ENCODE measurements at places on chromosomes 16 and 17. TPM values are rescaled to one million over a fixed set of nuclear protein-coding genes. Genes with fewer than 3 reads are reported as not detected.

GRCh38 chr16:1474082-1474795 lies 589 bp downstream of the CLCN7 start:
- no peak for DNase-seq
- peaks cover 34% of the 10 kb centered on the region for H3K4me1 ChIP-seq
- H3K4me3 ChIP-seq: peak overlapping the region; percentile 81

GRCh38 chr16:16126896-16127295 lies 96.4 kb downstream of the ABCC6 start:
- H3K27ac ChIP-seq: peak overlapping the region; percentile 69
- H3K27me3 ChIP-seq: no peaks in the 10 kb centered on the region
- H3K4me1 ChIP-seq: peaks cover 4% of the 10 kb centered on the region

- H3K27ac ChIP-seq: no peak overlapping the region
- peaks cover 3% of the 10 kb centered on the region for H3K4me1 ChIP-seq
- DNase-seq: no peak
- no peak overlapping the region for H3K4me3 ChIP-seq
- no peaks in the 10 kb centered on the region for H3K36me3 ChIP-seq
These were observed 39.4 kb upstream of the CDH5 start for GRCh38 chr16:66326991-66327513.

- H3K36me3 ChIP-seq: no peaks in the 10 kb centered on the region
- no peak overlapping the region for H3K4me3 ChIP-seq
- DNase-seq: no peak
- no peak overlapping the region for H3K27ac ChIP-seq
- H3K27me3 ChIP-seq: no peaks in the 10 kb centered on the region
These were observed 113.0 kb downstream of the MYO1D start for GRCh38 chr17:32763855-32764439.

DNA sequence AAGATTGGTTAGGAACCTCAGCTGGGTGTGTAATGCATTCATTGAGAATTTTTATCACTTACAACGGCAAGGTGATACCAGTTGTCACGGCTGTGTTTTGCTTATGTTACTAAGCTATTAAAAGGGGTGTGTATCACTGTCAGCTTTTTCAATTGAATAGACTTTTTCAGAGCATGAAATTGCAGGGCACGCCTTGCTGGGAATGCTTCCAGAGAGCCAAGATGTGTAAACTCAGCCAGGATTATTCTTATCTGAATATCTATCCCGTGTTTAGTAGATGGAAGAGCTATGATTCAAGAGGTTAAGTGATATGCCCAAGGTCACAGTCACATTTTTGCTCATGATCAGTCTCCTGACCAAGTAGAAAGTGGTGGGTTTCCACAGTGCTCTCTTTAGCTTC lies 6.6 kb upstream of the TEKT3 start:
- H3K4me1 ChIP-seq: peaks cover 14% of the 10 kb centered on the region
- H3K36me3 ChIP-seq: no peaks in the 10 kb centered on the region
- H3K4me3 ChIP-seq: no peak overlapping the region
- DNase-seq: no peak
- no peak overlapping the region for H3K27ac ChIP-seq

DNA sequence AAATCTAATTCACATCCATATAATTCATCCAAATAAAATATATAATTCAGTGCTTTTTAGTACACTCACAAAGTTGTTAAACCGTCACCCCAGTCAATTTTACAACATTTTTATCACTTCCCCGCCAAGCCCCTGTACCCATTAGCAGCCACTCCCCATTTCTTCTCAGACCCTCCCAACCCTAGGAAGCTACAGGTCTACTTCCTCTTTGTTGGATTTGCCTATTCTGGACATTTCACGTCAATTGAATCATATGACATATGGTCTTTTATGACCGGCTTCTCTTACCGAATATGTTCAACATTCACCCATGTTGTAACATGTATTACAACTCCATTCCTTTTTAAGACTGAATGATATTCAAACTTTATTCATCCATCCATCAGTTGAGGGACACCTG lies 19.9 kb upstream of the MLKL start:
- no peaks in the 10 kb centered on the region for H3K4me1 ChIP-seq
- H3K27ac ChIP-seq: no peak overlapping the region
- DNase-seq: no peak
- H3K36me3 ChIP-seq: no peaks in the 10 kb centered on the region

GRCh38 chr16:77881355-77882030 lies 93.1 kb downstream of the VAT1L start:
- no peak overlapping the region for H3K4me3 ChIP-seq
- H3K36me3 ChIP-seq: no peaks in the 10 kb centered on the region
- no peaks in the 10 kb centered on the region for H3K27me3 ChIP-seq
- no peak overlapping the region for H3K27ac ChIP-seq
- no peak for DNase-seq

DNA sequence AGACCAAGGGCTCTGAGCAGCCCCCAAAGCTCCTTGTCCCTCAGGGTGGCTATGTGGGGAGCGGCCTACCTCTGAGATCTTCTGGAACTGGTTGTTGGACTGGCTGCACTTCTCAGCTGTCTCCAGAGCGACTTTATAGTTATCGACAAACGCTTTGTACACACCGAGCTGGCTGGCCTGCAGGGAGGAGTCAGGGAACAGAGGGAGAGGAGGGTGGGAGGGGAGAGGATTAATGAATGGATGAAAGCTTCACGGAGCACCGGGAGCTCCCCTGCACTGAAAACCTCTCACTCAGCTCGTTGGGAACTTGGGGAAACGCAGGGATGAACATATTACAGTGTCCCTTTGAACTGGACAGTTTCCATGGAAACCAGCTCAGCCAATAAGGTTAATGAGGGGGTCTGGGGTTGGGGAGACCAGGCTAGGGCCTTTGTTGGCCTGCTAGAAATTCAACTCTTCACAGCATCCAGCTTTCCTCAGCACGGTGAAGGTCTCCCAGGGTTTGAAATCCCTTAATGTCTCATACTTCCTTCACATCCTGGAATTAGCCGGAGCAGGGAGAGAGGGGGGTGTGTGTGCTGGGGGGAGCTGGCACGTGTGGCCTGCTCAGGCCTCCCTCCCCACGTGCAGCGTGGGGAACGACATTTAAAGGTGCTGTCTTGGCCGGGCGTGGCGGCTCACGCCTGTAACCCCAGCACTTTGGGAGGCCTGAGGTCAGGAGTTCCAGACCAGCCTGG lies 86.7 kb downstream of the TIMM22 start:
- peaks cover 82% of the 10 kb centered on the region for H3K36me3 ChIP-seq
- DNase-seq: no peak
- H3K4me3 ChIP-seq: no peak overlapping the region
- peaks cover 82% of the 10 kb centered on the region for H3K4me1 ChIP-seq
- H3K27me3 ChIP-seq: no peaks in the 10 kb centered on the region

- no peak for DNase-seq
- H3K4me3 ChIP-seq: no peak overlapping the region
- H3K4me1 ChIP-seq: no peaks in the 10 kb centered on the region
- H3K27me3 ChIP-seq: no peaks in the 10 kb centered on the region
- H3K36me3 ChIP-seq: no peaks in the 10 kb centered on the region
These were observed 342.1 kb downstream of the ZFHX3 start for GRCh38 chr16:72705801-72706200.

DNA sequence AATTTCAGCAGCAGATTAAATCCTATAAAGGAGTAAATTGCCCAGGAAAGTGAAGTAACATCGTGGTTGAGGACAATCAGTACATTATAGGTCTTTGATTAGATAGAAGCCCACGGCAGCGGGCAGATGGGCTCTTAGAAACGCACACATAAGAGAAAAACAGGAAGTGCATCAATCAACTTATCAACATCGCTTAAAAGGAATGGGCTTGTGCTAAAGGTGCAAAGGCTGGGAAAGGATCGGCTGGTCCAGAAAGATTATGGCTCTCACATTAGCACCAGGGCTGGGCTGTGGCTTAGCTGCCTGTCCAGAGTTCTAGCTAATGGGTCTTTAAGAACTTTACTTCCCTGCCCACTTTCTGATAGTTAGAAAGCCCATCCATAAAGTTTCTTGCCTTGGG lies 292.0 kb upstream of the TNRC6C start:
- DNase-seq: no peak
- H3K4me3 ChIP-seq: no peak overlapping the region
- no peaks in the 10 kb centered on the region for H3K27me3 ChIP-seq
- H3K4me1 ChIP-seq: no peaks in the 10 kb centered on the region

DNA sequence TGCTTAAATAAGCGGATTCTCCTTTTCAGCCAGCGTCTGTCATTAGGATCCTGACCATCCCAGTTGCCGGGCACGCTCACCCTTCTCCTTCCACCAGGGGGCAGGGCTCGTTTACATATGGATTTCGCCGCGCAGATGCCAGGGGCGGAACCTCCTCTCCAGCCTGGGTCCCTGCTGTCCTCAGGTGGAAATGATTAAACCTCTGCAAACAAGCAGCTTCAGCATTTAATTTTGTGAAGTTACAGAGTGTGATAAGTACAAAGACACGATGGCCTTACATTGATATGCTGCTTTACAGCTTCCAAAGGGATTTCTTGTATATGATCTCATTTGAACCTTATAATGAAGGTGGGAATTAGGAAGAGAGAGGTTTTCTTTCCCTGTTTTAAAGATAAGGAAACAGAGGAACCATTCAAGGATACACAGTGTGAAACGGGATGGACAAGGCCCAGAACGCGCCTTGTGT lies 3.9 kb upstream of the KRT28 start:
- DNase-seq: no peak
- H3K36me3 ChIP-seq: no peaks in the 10 kb centered on the region
- no peaks in the 10 kb centered on the region for H3K27me3 ChIP-seq
- H3K27ac ChIP-seq: no peak overlapping the region

DNA sequence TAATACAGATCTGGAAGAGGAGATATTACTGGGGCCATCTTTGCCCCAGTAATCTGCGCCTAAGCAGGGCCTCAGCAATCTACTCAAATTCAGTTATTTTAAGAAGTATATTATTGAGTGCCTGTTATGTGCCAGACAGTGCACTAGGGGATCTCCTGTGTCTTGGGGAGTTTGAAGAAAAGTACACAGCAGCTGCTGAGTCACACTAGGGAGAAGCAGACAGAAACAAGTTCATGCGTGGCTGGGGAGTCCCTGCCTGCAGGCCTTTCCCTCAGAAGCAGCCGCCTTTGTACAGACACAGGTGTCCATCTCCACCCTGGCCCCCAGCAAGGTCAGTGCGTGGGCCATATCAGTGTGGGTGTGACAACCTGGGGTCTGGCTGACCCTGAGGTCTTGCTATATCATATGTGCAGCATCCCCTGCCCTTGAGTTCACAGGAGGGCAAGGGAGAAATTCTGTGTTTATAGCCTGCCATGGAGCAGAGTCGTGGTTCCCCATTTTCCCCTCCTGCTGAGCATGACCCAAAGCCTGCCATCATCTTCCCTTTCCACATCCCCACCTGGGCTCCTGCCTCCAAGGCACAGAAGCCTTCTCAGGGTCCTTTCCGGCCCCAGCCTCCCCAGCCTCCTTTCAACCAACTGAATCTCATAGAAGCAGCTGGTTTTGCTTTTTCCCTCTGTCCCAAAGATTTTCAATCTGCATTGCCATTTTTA lies 229.9 kb upstream of the SDK2 start:
- H3K36me3 ChIP-seq: no peaks in the 10 kb centered on the region
- H3K27ac ChIP-seq: no peak overlapping the region
- no peak overlapping the region for H3K4me3 ChIP-seq
- DNase-seq: no peak
- H3K27me3 ChIP-seq: no peaks in the 10 kb centered on the region

- H3K36me3 ChIP-seq: no peaks in the 10 kb centered on the region
- H3K4me3 ChIP-seq: peak overlapping the region; percentile 95
- H3K27ac ChIP-seq: peak overlapping the region; percentile 99
These were observed 1.4 kb downstream of the LIG3 start for GRCh38 chr17:34981538-34982241.

The EXOC3L1 gene
- 2.3 TPM for total RNA-seq

The MPV17L gene
- 10.8 TPM for total RNA-seq

The CES4A gene
- 5.7 TPM for total RNA-seq

The ZDHHC1 gene
- 4.8 TPM for total RNA-seq

The UBE2G1 gene
- total RNA-seq: 88.2 TPM

The NAGS gene
- total RNA-seq: 2.7 TPM

The TP53TG3C gene
- not detected for total RNA-seq

The TMEM107 gene
- total RNA-seq: 21.7 TPM

The MC1R gene
- total RNA-seq: 1.6 TPM

The ADORA2B gene
- 32.7 TPM for total RNA-seq
